ENCODE measurements at places on chromosomes 4 and X.

- DNase-seq: no peak
Observed at GRCh38 chrX:68989456-68989855, 160.6 kb downstream of the EFNB1 start.

DNA sequence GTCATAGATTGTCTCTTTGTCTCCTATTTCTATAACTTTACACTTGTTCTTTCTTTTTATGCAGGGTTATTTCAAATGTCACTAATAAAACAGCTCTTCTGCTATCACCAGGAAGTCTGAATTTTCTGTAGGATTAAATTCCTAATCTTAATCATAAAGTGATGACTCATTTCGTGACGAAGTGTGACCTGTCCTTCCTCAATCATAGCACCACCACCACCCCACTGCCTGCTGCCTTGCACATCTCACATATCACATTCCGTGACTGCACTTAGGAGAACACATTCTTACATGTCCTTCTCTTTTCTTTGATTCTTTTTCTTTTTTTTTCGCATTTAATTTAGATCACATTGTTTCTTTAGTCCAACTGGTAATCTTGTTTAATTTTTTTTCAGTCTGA, 57.7 kb upstream of the UGT2B7 start:
- no peak for DNase-seq

DNA sequence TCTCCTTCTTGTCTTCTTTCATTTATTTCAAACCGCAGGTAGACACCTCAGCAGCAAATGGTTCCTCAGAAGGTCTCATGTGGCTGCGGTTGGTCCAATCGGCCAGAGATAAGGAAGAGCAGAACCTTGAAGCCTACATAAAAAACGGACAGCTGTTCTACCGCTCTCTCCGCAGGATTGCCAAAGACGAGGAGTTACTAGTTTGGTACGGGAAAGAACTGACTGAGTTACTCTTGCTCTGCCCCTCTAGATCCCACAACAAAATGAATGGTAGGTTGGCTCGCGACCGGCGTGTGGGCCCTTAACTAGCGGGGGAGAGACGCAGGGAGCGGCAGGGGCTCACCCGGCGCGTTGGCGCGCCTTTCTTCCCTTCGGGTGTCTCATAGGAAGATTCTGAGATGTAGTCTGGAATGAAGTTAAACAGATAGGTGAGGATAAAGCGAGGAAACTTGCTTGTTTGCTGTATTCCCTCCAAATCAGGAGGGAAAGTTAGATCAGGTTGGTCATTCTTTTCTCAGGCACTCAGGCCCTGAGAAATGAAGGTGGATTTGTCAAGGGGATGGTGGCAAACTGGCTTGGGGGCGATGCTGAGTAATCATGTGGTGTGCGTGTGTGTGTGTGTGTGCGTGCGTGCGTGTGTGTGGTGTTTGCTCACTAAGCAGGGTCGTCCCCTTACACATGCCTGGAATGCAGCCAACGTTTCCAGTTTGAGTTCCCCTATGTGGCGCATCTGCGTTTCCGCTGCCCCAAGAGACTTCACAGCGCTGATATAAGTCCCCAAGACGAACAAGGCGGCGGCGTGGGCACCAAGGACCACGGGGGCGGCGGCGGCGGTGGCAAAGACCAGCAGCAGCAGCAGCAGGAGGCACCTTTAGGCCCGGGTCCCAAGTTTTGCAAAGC, 4.2 kb downstream of the PRDM8 start:
- DNase-seq: no peak

DNA sequence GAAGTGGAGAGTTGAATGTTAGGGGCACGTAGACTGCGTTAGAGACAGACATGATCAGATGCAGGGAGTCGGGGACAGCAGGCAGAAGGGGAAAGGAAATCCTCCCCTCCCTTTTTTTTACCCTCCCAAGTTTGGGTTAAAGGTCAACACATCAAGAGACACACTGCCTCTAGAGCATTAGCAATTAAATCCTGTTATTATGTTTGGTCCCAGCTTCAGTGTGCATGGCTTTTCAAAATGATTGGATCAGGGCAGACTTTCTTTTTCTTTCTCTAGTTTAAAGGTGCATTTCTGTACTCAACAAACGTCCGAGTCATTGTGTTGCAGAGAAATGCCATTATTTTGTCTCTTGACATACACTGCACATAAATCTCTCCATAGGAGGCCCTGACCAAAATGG, 63.9 kb downstream of the USP26 start:
- DNase-seq: no peak

GRCh38 chr4:111126340-111126739, 503.5 kb upstream of the PITX2 start:
- DNase-seq: no peak

DNA sequence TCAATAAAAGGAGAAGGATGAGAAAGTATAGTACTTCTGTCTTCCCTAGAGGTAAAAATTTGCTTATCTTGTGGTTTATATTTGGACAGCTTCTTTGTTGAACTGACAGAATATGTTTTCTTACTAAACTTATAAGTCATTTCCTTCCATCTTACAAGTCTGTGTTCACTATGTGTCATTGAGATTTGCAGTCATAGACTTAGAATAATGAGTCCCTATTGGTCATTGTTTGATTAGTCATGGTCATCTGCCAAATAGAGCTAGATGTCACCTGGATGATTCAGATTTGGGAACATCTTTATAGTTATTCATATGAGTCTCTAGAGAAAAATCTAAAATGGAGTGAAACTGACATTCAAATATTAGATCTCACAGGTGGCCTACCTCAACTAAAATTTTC, 51.5 kb downstream of the SPATA18 start:
- DNase-seq: no peak

DNA sequence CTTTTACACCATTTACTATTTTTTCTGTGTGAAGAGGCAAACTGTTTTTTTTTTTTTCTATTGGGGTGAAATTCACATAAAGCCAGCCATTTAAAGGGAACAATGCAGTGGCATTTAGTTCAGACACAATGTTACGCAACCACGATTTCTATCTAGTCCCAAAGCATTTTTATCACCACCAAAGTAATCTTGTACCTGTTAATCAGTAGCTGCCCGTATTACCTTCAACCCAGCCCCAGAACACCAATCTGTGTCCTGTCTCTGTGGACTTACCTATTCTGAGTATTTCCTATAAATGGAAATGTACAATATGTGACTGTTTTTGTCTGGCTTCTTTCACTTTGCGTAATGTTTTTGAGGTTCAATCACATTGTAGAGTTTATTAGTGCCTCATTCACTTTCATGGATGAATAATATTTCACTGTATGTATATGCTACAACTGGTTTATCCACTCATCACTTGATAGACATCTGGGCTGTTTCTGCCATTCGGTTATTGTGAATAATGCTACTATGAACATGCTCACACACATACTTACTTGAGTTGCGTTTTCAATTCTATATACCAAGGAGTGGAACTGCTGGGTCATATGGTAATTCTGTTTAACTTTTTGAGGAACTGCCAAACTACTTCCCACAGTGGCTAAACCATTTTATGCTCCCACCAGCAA, 116.2 kb downstream of the CDS1 start:
- no peak for DNase-seq

DNA sequence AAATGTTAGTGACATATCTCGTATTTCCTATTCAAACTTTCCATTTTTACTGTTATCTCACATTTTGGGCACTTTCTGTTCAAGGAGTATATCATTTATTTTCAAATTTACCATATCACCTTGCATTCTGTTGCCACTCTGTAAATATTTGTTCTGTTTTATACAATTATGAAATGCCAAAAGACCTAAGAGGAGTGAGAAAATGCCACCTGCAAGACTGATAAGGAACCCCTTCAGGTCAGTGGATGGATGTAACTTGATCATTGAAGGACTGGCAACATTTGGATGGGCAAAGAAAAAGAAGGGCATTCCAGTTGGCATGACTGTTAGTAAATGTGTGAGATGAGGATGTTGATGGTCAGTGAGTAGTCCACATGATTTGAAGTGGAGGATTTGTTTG, 79.1 kb downstream of the OTC start:
- no peak for DNase-seq

- DNase-seq: no peak
Observed at GRCh38 chr4:3657902-3658529, 108.2 kb upstream of the ADRA2C start.
